Psoas muscle (tissue), 8 donors: ENCODE measurements at places on chromosomes 3 and 15. TPM values are rescaled to one million over a fixed set of nuclear protein-coding genes. Genes with fewer than 3 reads are reported as not detected.
A peak's percentile ranks its signal among the peaks of the same experiment; 100 is the strongest.

- DNase-seq, result no peak
Measured at GRCh38 chr3:109825971-109826810, 488.8 kb upstream of the DPPA4 start.

RABL3 gene
- 19.9 TPM for polyA plus RNA-seq

DNA sequence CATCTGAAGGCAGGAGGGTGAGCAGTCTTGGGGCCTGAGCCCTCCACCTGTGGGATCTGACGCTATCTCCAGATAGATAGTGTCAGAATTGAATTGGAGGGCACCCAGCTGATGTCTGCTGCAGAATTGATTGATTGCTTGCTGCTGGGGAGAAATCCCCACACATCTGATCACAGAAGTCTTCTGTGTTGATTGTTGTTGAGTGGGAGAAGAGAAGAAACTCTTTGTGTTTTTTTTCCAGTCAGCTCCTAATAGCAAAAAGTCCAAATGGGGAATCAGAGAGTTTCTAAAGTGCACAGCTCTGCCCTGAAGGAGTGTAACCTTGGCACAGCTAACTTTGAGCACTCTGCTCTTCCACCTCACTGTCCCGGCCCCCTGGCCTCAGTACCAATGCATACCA is 66.1 kb downstream of the RAB11A start:
- no peak for DNase-seq

DNA sequence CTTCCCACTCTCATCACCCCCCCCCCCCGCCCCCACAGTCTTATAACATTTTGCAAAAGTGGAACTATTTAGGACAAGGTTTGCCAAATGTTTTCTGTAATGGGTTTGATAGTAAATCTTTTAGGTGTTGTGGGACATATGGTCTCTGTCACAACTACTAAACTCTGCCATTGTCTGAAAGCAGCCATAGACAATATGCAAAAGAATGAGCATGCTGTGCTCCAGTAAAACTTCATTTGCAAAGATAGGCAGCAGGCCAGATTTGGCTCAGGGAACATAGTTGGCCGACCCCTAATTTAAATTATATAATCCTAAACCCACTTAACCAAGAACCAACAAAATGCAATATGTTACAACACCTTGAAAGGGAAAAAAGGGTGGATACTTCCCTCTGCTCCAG is 46.4 kb downstream of the TIPARP start:
- no peak for DNase-seq

- DNase-seq, result no peak
Measured at GRCh38 chr15:82699726-82700125, 9.9 kb downstream of the AP3B2 start.

PTPN23 gene
- 33.0 TPM for polyA plus RNA-seq

GRCh38 chr3:13420831-13421765 is 976 bp upstream of the NUP210 start:
- no peak for DNase-seq

DNA sequence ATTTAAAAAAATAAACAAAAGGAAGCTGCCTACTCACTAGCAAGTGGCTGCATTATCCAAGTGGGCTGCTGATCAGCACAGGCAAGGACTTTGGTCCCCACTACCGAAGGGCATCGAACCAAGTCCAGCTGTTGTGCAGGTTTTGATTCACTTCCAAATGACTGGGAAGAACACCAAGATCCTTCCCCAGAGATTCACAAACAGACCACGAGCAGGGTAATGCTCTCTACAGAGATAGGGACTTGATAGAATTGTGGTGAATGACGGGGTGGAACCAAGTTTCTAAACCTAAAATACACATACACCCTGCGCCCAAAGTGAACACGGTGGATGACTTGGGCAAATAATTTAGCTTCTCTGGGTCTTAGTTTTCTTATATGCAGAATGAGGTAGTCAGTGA is 203.7 kb upstream of the ICE2 start:
- DNase-seq, result no peak

DNA sequence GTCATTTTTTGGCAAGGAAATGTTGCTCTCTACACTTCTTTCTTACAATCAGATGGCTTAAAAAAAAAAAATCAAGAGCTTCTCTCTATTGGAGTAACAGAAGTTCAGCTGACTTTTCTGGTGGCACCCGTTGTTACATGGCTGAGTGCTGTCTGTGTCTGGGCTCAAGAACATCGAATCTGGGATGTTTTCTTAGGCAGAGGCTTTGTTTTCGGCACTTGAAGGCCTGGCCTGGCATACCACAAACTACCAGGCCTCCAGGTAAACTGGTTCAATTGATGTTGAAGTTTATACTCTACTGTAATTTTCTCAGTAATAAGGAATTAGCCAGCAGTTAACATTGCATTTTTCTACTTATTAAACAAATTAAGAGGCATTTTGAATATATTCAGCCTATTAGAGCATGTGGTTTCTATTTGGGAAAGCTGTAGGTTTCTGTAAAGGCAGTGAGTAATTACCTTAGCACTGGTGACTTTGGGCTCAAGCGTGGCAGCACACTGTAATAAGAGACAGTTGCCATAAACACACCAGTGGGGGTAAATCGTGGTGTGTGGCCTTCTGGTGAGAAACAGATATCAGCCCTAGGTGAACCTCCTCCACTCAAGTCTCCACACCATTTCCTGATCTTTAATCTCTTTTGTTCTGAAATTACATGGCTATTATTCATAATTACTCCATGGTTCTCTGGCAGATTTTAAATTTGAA is 544.7 kb downstream of the MECOM start:
- DNase-seq, result no peak

ZIC1 gene
- polyA plus RNA-seq, result 2.3 TPM

SLC24A5 gene
- polyA plus RNA-seq, result not detected

DNA sequence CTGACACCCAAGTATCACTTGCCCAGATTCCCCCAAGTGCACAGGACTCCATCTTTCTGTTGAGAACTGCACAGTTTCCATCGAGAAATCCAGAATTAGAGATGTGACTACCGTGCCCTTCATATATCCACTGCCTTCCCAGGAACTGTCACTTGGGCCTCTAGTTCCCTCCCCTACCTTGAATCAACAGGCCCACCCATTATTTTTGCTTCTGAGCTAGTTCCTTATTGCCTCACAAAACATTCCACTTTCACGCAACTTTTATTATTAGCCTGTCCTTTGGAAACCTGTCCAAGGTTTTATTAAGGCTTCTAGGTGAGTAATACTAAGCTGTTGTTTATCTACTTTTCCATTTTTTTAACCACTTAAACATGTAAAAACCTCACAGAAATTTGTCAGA is 17.1 kb upstream of the SLC30A4 start:
- no peak for DNase-seq

DNA sequence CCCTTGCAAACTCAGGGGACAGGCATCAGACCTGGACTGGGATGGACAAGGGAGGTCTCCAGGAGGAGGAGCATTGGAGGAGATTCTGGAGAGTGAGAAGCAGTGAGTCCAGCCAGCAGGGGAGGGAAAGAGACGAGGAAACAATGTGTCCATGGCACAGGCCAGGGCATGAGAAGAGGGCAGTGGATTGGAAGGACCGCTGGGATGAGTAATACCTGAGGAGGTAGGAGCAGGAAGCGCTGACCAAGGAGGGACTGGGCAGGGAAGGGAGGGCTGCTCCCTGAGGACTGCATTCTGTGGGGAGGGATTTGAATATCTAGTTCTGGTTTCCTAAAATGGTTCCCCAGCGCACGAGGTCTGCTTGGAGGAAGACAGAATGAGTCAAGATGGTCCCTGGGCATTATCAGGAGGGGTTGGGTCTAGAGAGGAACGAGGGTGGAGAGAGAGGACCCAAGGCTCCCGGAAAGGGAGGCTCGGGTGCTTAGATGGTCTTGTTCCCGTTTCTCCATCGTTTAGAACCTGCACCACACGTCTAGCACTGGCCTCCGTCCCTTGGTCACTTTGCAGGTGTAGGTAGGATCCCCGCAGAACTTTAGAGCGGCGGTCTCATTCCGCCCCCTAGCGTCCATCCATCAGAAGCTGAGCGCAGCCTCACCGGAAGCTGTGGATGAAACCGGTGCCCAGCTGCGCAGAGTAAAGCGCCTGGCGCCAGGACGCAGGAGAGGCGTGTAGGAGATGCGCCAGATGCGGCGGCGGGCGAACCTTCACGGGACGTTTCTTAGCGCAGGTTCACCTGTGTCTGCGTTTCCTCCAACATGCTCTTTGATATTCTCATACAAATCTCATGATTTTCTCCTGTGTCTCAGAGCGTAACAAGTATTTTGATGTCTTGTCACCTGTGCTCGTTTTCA is 190.7 kb upstream of the NDN start:
- DNase-seq, result peak; percentile 61

CD276 gene
- 7.3 TPM for polyA plus RNA-seq

MRPL46 gene
- polyA plus RNA-seq, result 133 TPM

DNA sequence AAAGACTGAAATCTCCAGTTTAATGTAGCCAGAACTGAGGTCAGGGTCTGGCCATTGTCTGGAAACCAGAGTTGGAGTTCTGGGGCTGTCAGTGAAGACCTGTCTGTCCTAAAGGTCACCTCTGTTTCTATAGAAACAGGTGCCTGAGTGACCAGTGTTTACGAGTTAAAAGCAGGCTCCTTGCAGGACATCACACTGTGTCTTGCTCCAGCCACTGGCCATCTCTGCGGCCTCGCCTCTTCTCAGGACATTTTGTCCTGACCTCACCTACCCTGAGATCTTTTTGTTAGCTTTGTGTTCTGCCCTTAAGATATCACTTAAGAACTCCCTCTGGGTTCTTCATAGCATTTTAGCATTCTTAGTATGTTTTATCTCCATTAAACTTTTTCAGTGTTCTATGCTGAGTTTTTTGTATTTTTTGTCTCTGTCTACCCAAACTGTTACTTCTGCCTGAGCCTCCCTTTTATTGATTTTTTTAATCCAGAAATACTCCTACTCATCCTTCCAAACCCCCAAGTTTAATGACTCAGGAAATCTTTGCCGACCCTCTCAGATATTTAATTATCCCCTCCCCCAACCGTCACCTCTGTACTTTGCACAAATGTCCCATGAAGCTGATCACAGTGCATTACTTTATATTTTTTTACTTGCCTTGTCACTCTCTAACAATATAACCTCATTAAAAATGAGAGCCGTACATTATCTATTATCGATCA is 223.7 kb downstream of the THSD4 start:
- DNase-seq, result no peak

DNA sequence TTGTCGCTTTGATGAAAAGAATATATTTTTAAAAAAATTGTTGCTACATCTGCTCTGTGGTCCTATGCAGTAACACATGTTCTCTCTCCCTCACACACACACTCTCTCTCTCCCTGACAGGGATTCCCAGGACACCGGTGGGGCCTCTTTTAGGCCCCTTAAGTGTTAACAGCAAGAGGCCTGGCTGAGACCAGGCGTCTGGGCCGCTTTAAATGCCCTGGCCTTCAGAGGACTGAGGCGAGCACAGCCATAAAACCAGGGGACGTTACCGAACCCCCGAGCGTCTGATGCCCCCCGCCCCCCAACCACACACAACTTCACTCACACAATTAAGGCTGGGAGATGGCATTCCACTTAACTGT is 1.7 kb downstream of the BNC1 start:
- DNase-seq, result no peak

GRCh38 chr15:85759376-85759775 is 35.3 kb downstream of the KLHL25 start:
- DNase-seq, result no peak

GRCh38 chr15:29403772-29404171 is 134.2 kb upstream of the NSMCE3 start:
- no peak for DNase-seq

HRG gene
- polyA plus RNA-seq, result not detected

DNA sequence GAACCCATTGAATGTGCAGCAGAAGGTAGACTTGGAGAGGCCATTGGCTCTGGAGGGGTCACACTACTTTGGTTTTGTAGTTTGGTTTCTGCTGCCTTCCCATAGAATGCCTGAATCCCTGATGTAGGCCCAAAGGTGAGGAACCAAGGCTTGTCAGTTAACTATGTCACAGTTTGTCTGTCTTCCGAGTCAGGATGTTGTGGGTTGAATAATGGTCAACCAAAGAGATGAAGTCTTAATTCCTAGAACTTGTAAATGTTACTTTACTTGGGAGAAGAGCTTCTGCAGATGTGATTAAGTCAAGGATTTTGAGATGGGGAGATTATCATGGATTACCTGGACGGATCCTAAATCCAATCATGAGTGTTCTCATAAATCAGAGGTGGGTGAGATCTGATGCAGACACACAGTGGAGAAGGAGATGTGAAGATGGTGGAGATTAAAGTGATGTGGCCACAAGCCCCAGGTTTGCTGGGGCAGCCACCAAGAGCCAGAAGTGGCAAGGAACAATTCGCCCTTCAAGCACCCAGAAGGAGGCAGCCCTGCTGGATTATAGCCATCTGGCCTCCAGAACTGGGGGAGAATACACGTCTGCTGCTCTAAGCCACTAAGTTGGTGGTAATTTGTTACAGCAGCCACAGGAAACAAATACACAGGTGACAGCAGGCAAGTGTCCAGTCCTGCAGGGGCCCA is 2.3 kb upstream of the CCR8 start:
- DNase-seq, result no peak

GRCh38 chr3:193016437-193016901 is 98.8 kb upstream of the MB21D2 start:
- DNase-seq, result peak; percentile 16

RBPMS2 gene
- 1.6 TPM for polyA plus RNA-seq

- no peak for DNase-seq
Measured at GRCh38 chr3:105821433-105821832, 47.4 kb downstream of the CBLB start.

GOLGA6A gene
- polyA plus RNA-seq, result not detected

PGBD4 gene
- polyA plus RNA-seq, result 1.0 TPM

GRCh38 chr3:132343018-132343612 is 25.9 kb downstream of the ACP3 start:
- no peak for DNase-seq

XCR1 gene
- 0.03 TPM for polyA plus RNA-seq

DNA sequence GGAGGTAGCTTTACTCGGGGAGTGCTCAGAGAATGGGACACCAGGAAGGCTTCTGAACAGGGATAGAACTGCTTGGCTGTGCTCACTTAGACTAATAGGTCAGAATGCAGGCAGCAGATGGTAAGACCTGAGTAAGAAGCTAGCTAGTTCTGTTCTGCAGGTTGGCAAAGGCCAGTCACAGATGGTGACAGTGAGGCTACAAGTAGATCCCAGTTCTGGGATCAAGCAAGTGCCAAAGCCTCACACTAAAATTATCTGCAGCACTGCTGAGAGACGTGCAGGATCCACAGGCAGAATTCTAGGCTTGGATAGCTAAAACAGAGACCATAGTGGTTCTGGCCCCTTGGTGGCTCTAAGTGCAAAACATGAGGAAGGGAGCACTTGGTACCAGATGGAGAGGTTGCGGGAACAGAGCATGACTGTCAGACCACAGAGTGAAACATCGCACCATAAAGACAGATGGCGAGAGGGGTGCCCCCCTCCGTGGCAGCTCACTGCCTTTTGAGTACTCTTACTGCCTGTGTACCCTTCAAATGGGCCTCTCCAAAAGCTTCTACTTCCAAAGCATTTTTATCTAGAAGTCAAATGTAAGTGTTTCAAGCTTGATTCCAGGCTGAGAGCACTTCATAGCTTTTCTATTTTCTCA is 3.6 kb upstream of the GLCE start:
- no peak for DNase-seq

DNA sequence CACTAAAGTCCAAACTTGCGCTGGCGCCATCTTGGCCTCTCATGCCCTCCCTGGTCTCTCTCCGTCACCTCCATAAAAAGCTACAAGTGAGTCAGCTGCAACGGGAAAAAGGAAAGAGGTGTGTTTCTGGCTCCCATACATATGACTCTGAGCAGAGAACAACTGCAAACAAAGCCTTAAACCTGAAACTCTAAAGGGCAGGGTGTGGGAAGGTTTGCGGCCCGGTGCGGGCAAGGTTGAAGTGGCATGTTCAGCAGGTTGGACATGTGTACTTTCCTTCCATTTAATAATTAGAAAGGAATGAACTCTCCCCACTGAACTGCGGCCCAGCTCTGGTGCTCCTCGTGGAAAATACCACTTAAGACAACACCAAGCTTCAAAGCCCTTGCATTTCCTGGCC is 59.0 kb upstream of the PPARG start:
- DNase-seq, result no peak

ISLR gene
- 2.6 TPM for polyA plus RNA-seq
